ENCODE measurements at places on chromosomes 5 and 9.
A peak's percentile ranks its signal among the peaks of the same experiment; 100 is the strongest.

DNA sequence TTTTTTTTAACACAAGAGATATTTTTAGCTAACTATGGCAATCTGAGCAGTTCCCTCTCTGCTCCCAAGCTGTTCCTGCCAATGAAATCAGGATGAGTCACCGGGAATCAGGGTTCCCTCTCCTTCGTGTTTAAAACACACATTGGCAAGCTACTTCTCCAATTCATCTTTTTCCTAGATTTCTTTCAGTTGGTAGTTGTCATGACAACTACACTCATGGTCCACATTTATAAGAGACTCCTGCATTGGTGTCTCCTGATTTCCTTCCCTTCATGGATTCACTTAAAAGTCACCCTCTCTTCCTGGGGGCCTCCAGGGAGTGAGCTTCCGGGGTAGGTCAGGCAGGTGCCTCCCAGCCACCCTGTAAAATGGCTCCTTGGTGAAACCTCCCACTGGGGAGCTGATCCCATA lies 72.3 kb upstream of the NIPAL4 start:
- DNase-seq, result peak; percentile 34

DNA sequence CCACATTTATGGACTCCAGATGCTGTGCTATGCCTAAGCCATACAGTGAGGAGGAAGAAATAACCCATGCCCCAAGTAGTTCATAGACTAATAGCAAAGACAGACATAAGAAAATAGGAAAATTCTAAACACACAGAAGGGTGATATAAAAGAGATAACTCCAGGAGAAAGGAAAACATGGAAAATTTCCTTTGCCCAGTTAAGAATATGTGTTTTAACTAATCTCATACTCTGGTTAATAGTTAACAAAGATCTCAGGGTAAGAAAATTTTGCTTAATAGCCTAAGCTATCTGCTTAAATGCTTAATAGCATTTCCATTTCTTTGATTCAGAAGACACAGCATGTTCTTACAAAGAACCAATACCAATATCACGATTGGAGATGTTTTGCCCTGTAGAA lies 358.0 kb downstream of the MSX2 start:
- DNase-seq, result no peak

- no peak for DNase-seq
These were observed 12.1 kb downstream of the PRRC2B start for GRCh38 chr9:131405858-131406537.

DNA sequence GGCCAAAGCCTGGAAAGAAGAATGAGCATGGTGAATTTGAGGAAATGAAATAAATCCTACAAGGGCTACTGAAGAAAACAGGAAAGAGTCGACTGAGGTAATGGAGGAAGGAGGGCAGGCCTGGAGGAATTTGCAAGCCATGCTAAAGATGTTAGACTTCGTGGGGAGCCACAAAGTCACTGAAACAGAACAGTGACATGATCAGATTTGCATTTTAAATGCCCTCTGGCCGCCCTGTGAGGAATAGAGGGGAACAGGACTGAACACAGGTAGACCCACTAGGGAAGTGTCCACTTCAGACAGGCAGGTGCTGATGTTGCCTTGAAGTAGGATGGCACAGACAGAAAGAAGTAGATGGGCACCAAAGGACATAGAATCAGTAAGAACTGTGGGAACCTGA lies 42.8 kb upstream of the RLN1 start:
- no peak for DNase-seq

GRCh38 chr5:154518438-154518867 lies 40.4 kb upstream of the HAND1 start:
- no peak for DNase-seq

GRCh38 chr5:57405984-57406383 lies 76.6 kb downstream of the ACTBL2 start:
- no peak for DNase-seq

- DNase-seq, result no peak
These were observed 12.0 kb downstream of the TTC1 start for GRCh38 chr5:160020964-160021363.

- no peak for DNase-seq
These were observed 117.2 kb downstream of the CAAP1 start for GRCh38 chr9:26775391-26775790.

GRCh38 chr5:140351609-140352334 lies 5.4 kb upstream of the HBEGF start:
- DNase-seq, result peak; percentile 80

DNA sequence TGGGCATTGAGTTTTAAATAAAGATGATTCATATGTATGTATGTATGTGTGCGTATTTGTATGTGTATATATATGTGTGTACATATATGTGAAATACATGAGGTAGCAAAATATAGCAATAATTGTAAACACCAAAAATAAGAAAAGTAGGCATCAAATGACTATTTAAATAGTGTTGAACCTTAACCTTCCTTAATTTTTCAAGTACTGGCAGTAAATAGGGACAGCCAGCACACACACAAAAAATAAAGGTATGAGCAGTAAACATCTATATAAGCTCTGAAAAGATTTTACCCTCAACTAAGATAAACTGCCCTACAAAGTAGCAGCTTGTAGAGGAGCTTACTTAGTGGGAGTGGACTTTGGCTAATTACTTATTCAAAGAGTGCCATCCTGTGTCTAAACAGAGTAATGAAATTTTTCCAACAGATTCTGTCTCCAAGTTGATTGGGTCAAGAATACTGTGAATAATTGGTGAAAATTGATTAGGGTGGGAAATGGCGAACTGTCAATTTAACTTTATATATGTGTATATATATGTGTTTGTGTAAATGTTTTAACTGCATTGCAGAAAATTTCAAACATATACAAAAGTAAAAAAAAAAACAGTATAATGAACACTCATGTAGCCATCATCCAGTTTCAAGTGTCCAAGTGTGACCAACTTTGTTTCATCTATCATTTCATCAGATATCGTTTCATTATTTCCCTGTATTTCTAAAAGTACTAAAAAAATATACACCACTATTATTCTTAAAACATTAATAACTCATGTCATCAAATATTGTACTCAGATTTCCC lies 2.0 kb upstream of the ADAMTS6 start:
- no peak for DNase-seq

DNA sequence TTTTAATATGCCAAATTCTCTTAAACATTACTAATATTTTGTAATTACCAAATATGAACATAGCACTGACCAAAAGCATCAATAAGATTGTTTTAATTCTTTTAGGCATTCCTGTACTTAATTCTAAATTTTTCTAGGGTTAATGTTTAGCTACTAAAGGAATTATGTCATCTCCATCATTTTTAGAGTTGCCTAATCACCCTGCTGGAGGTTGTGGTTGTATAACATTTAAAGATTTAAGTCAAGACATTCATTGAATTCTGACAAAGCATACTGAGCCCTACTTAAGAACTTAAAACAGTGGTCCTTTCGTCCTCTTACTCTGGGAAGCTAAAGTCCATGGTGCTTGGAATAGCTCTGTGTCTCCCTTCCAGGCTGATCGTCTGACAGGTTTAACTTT lies 28.1 kb upstream of the DAB2 start:
- no peak for DNase-seq

DNA sequence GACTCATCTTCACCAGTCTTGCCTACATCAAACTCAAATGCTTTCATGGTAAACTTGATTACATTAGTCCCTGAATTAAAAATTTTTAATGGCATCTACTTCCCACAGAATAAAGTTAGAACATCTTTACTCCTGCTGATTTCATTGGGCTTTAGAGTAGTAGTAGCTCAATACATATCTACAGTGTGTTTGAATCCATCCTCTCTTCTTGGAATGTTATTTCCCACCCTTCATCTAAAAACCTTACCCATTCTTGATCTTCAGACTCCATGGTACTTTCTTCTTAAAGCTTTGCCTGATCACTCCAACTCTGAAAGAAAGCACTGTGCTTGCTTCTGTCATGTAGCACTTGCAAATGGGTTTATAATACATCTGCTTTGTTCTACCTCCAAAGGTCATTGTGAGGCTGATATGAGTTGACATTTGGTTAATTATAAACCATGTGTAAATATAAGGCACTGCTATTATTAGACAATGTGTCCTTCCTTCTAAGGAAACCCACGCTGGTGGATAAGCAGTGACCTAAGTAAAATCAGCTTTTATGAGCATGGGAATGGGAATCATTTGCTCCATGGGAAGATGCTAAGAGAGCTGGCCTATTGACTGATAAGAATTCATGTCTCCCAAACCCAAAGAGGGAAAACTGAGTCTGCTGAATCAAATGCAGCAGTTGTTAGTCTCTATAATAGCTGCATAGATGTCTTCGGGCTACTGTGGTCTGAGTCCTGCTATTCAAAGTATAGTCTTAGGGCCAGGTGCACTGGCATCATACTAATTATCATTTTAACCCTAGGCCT lies 7.5 kb upstream of the PRLR start:
- DNase-seq, result no peak

DNA sequence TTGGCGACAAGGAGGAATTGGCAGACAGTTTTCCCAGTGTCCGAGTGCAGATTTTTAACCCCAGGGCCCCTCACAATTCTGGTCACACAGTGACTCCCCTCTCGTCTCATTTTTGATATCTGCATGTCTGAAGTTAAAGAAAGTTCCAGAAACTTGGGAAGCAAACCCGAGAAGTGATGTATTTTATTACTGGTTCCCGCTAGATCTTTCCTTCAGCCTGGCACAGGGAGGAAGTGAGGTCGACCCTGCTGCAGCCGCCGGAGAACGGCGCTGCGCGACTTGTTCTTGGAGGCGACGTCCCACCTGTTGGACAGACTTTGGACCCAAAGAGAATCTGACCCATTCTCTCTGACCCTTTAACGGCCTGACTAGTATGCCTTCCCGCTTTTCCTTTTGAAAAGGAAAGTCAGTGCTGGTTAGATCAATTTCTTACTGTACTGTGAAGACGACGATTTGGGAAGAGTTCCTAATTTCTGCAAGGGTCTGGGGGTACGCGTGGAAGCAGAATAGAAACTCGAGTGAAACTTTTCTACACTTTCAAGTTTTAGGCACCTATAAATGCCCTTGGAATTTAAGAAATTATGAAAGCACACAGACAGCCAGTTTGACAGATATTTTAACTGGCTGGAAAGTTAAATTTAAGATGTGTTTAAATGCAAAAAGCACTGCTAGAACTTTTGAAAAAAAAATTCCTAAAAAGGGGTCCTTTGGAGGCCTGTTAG lies 744 bp downstream of the OTULIN start:
- peak; percentile 55 for DNase-seq

DNA sequence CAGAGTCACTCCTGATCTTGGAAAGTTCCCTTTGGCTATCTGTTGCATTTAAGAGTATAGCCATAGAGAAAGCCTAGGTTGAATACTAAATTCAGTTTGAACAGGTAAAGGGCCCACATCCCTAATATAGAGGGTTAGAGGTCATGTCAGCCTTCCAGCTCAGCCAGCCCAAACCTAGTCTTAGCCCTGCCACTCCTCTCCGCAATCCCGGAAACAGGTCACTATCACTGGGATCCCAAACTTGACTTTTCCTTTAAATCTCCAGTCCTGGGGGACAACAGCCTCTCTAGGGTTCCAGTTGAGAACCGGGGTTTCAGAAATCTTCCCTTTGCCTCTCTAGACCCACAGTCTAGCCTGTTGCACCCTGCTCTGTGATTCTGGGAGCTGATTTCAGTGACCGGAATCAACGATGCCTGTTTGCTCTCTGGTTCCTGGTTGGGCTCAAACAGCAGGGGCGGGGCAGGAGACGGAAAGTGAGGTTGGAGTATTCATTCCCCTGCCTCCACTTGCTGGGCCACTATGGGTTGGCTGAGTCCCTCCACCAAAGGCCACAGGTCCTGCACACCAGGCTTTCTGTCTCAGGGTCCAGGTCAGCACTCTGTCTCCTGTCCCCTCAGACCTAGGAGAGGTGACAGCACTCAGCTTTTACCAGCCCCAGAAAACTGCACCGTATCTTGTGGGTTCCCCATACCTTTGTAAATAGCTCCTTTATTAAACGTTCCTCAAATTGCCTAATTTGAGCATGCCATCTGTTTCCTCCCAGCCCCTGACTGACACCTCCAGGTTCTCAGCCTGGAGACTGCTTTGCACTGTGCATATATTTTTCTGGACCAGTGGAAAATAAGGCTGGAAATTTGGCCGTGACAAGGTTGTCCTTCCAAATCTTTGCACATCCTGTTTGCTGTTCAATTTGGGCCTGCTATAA lies 23.8 kb upstream of the CPEB4 start:
- no peak for DNase-seq

DNA sequence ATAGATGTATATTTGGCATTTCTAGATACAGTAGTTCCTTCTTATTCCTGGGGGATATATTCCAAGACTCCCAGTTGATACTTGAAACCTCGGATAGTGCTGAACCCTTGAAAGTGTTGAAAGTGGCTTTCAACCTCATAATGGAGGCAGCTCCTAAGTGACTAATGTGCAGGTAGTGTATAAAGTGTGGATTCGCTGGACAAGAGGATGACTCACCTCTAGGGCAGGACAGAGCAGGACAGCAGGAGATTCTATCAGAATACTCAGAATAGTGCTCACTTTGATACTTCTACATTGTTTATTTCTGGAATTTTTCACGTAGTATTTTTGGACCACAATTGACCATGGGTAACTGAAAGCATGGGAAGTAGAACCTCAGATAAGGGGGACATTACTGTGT lies 1138.9 kb upstream of the WWC1 start:
- DNase-seq, result no peak

DNA sequence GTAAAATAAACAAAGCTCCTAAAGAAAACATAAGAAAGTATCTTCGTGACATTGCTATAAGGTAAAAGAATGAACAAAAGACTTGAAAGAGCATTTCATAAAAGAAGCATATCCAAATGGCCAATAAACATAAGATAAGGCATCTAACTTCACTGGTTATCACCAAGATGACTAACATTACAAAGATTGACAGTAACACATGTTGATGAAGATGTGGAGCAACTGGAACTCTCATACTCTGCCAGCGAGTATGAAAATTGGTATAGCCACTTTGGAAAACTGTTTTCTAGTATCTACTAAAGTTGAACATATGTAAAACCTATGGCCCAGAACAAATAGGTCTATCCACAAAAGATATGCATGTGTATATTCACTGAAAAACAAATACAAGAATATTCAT lies 150.5 kb downstream of the SNX18 start:
- DNase-seq, result no peak

GRCh38 chr9:112012026-112012902 lies 115.7 kb downstream of the UGCG start:
- DNase-seq, result peak; percentile 79

- peak; percentile 86 for DNase-seq
These were observed 604.5 kb upstream of the KLF4 start for GRCh38 chr9:108093773-108094675.

- DNase-seq, result no peak
These were observed 17.4 kb downstream of the FGF18 start for GRCh38 chr5:171436804-171437285.

GRCh38 chr5:90911169-90911568 lies 352.6 kb downstream of the ADGRV1 start:
- no peak for DNase-seq

DNA sequence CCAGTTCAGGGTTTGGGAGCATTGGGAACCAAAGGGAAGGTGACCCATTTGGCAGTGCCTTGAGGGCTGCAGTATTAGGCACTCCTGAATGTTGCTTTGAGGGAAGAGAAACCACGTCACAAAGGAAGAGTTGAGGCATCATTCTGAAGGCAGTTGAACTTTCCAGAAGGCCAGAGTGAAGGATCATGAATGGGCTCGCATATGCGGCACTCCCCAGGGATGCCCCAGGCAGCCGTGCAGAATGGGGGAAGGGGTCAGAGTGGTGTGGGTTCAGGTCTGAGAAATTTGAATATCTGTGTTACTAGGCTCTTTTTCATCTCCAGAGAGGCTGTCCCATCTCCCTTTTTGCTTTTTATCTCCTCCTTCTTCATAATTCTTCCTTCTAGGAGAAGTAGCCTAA lies 60.6 kb upstream of the HMHB1 start:
- DNase-seq, result no peak
